ENCODE measurements at places on chromosomes 1 and 21.

DNA sequence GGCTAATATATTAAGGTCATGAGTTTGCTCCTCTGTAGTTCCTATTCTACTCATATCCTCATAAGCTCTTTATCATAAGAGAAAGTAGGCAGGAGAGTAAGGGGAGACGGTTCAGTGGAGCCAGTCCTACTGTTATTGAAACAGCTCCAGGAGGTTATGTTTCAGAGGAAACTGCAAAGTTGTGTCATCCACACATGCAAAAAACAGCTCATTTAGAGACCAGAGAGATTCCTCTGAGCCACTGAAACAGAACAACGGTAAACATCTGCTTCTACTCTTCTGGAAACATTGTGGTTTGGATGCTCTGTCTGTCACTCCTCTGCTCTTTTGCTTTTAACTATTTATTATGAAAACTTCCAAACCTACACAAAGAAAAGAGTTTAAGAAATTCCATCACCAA is 66.3 kb upstream of the PPP2R5A start:
- peak; percentile 98 for DNase-seq

GRCh38 chr1:91809317-91809716 is 76.6 kb downstream of the TGFBR3 start:
- no peak for DNase-seq

DNA sequence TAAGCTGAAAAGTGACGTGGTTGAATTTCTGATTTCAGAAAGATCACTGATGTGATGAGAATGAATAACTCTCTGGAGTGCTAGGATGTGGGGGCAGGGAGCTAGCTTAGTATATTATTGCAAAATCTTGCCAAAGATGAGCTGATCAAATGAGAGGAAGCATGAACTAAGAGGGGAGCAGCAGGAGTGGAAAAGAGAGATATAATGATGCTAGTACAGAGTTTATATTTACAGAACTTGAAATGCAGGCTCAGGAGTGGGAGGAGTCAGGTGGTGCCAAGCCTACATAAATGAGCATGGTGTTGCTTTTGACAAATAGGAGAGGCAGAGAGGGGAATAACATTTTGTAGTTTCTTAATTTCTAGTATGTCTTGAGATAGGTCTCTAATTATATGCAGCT is 38.1 kb upstream of the NBL1 start:
- DNase-seq: no peak

DNA sequence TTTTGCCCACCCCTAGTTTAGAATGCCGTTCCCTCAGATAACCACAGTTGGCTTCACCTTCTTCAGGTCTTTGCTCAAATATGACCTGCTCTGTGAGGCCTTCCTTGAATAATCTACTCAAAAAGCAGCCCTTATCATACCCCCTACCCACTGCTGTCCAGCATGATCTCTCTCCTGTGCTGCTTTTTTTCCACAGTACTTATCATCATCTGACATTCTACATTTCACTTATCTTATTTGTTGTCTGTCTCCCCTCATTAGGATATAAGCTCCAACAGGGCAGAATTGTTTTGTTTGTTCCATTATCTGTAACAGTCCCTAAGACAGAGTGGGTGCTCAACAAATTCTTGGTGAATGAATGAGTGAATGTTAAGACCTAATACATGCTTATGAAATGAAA is 18.1 kb downstream of the USP24 start:
- no peak for DNase-seq

DNA sequence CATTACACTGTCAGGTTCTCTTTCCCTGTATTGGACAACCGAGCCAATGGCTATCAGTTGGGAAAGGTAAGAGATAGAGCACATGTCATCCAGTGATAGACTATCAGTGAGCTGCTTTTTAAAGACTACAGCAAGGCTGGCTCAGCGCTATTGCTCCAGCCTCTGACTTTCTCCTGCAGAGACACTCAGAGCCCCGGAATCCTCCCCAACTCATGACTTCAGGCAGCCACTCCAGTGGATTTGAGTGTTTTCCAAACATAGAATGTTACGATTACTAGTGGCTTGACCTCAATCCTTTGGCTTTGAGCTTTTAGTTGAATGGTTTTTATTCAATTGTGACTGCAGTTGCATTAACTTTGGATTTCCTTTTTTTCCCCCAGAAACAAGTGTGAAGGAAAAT is 331.9 kb downstream of the DISC1 start:
- DNase-seq: no peak

GRCh38 chr1:217718873-217719272 is 87.7 kb downstream of the SPATA17 start:
- DNase-seq: peak; percentile 53

GRCh38 chr21:34221331-34222030 is 142.3 kb upstream of the KCNE2 start:
- DNase-seq: no peak

DNA sequence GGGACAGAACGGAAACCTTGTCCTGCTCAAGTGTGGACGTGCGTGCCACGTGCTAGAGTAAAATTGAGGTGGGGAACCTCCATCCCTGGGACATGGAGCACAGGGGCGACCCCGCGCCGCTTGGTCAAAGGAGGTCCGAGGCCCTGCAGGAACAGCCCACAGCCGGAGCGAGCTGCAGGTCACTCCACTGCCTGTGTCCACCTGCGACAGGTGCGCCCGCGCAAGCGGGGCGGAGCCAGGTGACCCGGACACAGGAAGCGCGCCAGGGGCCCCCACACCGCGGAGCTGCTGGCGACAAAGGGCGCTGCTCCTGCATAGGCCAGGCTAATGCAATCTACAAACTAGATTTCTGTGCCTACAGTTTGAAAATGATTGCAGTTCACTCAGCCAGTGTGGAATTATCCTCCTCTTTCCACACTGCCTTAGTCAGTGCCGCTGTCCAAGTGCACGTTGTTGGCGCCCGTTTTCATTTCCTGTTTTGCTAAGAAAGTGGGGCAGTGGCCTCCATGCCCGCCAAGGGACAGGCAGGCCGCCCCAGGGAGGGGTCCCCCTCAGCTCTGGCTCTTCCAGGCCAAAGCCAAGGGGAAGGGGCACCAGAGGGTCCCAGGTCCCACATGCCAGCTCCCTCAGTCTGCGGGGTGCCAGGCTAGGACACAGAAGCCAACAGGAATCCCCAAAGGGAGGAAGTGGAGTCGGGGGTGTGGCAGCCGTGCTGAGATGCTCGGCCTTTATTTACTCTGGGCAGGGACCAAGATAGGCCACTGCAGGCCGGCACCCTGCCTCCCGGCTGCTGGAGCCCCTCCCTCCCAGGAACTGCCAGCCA is 4.3 kb upstream of the NADK start:
- DNase-seq: no peak

GRCh38 chr1:159066108-159066507 is 10.5 kb downstream of the AIM2 start:
- no peak for DNase-seq

DNA sequence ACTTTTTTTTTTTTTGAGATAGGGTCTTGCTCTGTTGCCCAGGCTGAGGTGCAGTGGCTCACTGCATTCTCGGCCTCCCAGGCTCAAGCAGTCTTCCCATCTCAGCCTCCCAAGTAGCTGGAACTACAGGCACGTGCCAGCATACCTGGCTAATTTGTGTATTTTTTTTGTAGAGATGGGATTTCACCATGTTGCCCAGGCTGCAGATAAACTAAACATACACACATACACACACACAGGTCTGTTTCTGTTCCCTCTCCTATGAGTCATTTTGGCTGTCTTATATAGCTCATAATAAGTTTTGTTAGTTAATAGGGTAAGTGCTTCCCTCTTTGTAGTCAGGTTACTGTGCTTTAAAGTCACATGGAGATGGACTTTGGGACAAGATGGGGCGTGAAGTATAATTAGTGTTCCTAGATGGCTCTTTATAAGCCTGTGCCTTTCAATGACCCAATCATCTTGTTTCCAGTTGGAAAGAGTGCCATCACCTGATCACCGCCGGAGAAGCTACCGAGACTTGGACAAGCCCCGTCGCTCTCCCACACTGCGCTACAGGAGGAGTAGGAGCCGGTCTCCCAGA is 9.1 kb downstream of the PRPF38A start:
- no peak for DNase-seq

- DNase-seq: no peak
Measured at GRCh38 chr1:44012941-44013609, 18.2 kb downstream of the SLC6A9 start.

- DNase-seq: no peak
Measured at GRCh38 chr1:220905650-220906560, 26.7 kb downstream of the HLX start.

- no peak for DNase-seq
Measured at GRCh38 chr1:204466416-204467405, 27.9 kb downstream of the PIK3C2B start.

- DNase-seq: peak; percentile 25
Measured at GRCh38 chr1:53327182-53327913, 522 bp downstream of the LRP8 start.

- DNase-seq: no peak
Measured at GRCh38 chr1:115153966-115154557, 64.8 kb upstream of the TSPAN2 start.

DNA sequence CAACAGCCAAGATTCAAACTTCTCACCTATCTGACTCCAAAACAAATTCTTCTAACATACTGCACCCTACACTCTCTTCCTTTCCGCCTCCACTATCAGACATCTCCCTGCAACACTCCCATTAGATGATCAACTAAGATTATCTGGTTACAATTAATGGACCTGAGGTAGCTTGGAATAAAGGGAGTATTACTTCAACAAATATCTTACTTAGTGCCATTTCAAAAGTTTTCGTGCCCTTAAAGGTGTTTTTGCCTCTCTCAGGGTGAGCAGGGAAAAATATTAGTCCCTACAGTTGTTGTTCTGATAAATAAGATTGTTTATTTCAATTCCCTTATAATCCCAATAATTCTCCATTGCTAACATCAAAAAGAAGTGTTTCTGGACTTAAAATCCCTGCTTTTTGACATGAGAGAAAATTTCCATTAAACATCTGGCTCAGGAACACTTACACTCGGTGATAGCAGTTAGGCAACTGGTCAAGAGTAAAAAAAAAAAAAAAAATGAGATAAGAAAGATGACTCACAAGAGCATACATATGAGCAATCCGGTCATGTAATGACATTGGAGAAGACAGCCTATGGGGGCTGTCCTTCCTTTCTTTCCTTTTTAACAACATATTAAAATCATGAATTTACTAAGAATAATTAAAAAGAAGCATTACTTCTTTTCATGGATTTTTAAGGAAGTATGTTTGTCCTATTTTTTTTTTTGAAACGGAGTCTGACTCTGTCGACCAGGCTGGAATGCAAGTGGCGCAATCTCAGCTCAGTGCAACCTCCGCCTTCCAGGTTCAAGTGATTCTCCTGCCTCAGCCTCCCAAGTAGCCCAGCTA is 7.6 kb downstream of the RSBN1 start:
- DNase-seq: peak; percentile 60

GRCh38 chr1:47555841-47556560 is 118.2 kb downstream of the FOXD2 start:
- DNase-seq: no peak

DNA sequence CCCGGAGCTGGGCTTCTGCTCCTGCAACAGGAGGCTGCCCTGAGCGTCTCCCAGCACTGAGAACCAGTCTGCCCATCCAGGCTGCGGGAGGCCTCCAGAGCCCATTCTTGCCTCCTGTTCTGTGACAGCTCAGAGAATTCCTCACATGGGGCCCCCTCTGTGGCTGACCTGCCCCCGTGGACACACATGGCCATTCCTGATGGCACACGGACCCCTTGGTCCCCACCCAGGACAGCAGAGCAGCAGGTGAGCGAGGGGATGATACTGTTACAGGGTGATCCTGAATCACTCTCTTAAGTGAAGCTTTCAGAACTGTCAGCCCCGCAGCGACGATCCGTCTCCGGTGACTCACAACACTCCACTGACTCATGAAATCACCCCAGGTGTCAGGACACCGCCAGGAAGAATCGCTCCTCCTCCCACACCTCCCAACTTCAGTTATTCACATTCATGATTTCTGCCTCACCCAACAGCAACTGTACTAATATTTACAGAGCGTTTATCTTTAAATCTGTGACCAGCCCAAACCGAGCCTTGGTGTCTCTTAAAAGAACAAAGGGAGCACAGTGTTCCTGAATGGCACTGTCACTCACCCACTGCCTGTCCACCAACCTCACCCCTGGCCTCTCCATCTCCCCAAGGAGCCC is 22.5 kb downstream of the CHD5 start:
- DNase-seq: peak; percentile 73

DNA sequence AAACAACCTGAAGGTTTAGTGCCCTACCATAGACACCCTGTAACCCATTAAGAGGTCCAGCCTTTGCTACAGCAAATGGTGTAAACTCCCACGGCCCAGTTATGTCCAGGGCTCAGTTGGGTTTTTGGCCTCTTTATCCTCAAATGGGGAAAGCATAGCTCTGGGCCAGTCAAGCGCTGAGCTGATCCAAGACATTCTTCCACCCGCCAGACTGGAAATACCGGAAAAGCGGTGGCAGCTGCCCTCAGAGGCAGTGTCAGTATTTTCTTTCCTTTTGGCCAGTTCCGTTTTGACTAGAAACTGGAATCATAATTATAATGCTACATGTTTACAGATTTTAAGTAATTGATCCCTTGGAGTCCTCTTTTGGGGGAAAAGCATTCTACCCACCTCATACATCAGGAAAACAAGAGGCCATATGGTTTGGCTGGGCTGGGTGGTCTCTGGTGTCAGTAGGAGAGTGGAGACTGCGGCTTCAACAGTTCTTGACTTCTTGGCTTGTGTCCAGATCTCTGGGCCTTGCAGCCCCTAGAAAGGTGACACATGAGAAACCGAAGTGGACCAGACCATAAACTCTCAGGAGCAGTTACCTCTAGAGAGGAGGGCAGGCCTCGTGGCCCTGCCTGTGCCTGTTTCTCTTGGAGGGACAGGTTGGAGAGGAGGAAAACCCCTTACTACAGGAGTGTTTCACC is 30.2 kb upstream of the CLDN14 start:
- DNase-seq: no peak

DNA sequence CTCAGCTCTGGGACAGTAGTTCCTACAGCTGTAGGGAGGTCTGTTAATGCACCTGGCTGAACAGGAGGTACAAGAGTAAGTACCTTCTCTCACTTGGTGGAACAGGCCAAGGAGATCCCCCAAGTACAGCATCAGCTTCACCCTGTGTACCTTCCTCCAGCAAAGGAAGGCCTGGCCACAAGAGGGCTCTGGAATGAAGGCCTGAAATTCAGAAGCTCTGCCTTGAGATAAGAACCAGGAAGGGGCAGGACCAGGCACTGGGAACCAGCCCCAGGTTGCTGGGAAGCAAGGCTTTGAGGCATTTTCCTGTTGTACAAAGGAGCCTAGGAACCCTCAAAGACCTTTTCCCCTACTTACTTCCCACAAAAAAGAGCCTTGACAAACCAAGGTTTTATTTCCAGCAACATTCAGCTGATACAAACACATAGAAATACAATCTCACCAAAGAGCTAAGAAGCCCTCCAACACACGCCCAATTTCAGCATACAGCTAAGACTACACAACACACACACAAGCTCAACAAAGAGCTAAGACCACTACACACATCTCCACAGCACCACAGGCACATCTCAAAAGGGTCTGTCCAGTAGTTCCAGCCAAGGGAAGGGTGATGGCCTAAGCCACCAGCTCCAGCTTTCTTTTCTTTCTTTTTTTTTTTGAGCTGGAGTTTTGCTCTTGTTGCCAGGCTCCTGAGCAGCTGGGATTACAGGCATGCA is 23.5 kb downstream of the F11R start:
- peak; percentile 70 for DNase-seq

GRCh38 chr1:116538544-116538943 is 32.3 kb downstream of the CD58 start:
- DNase-seq: peak; percentile 45

- no peak for DNase-seq
Measured at GRCh38 chr1:44086692-44087474, 31.7 kb upstream of the KLF17 start.

GRCh38 chr1:183769956-183770815 is 34.7 kb upstream of the RGL1 start:
- DNase-seq: no peak
